ENCODE measurements at places on chromosomes 6 and 20.

- DNase-seq, result no peak
Measured at GRCh38 chr6:42440778-42441696, 10.7 kb downstream of the TRERF1 start.

DNA sequence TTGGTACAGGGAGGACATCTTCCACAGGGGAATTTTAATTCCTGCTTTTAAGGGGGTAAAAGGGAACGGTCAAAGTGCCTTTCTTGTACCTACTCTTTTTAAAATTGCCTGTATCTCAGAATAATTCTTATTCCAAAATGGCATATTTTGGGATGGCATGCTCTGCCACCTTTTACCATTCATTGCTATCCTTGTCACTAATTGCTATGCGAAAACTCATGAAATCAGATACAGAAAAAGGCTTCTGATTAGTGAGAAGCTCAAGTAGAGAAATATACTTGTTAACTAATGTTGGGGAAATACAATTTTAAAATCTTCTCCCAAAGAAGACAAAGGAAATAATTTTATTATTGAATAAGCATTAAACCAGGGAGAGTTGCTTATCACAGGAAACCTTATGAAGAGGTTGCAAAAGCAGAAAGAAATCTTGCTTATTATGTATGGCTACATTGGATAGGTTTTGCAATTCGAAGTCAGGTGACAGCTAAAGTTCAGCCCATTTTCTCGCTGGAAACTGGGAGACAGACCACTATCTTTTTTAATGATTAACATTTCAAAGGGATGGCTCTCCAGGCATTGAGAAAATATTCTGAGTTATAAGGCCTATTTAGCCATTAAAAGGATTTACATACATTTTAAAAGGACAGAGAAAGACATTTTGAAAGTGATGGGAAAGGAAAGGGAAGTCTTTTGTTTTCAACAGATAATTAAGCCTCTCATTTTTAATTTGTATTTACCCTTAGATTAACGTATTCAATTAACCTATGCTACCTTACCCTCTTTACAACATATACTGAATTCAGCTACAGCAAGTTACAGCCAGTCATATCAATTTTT, 110.3 kb upstream of the PRSS16 start:
- DNase-seq, result no peak

DNA sequence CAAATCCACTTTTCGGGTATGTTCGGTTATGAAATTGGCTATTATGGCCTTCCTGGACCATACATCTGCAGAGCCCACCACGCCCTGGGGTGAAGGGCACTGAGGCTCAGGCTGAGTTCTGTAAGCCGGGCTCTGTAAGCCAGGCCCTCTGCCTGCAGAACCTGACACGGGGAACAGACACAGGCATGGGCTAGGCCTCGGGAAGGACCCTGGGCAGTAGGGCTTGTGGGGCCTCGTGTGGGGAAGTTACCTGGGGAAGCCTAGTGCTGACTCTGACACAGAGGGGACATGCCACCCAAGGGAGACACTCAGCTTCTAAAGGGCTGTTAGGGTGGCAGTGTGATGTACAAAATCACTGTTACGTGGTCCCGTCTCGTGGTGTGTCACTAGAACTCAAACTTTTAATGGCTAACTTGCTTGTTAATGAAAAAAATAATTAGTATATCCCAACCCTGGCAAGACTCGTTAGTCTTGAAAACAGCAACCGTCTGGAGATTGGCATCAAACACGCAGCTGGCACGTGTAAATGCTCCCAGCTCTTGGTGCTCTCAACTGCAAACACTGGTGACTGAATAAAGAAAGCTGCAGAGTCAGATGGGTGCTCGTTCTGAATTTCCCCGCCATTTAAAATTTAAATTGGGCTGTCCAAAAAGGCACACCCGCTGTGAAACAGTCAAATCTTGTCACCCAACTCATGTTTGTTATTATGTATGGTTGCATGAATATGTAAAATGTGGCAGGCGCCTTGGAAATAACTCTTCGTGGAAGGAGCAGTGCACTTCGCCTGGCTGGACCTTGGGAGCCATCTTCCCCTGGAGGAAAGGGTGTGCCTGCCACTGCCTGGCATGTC, 23.6 kb upstream of the TCFL5 start:
- DNase-seq, result no peak

- no peak for DNase-seq
Measured at GRCh38 chr6:116349216-116349615, 21.5 kb upstream of the DSE start.

Data from activated CD4-positive, alpha-beta T cell treated with anti-CD3 and anti-CD28 coated beads, Interleukin-2, amount 50 U/mL, for 24 hours (primary cell).